Stimulated activated CD4-positive, alpha-beta T cell treated with anti-CD3 and anti-CD28 coated beads, Interleukin-12 subunit alpha, Interleukin-12 subunit beta, amount 100 ng/mL, for 48 hours (primary cell): ENCODE measurements at places on chromosomes 3 and 15.

GRCh38 chr15:58503139-58504027, 71.6 kb downstream of the LIPC start:
- no peak for DNase-seq

- DNase-seq, result no peak
Observed at GRCh38 chr3:46901591-46902187, 24.2 kb downstream of the PTH1R start.

DNA sequence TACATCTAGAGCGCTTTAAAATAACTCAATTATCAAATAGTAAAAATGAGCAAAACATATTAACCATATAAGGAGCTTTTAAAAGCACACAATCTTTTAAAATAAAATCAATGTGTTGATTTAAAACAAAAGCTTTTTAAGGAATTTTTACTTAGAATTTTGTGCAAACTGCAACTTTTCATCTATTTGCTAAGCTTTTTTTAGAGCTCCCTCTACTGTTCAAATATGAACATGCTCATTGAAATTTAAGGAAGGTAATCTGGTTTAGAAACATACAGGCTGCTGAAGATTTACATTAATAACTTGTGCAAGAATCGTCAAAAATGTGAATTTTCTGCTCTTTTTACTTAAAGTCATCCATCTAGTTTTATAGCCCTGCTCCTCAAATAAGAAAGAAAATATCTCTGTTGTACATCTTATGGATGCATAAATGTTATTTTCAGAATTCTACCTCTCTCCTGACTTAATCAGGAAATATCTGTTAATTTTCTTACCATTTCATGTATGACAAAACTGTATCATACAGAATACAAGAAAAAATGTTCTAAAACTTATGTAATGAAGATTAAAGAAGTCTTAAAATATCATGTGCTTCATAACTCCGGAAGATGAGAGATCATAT, 469.4 kb upstream of the ROBO2 start:
- no peak for DNase-seq

DNA sequence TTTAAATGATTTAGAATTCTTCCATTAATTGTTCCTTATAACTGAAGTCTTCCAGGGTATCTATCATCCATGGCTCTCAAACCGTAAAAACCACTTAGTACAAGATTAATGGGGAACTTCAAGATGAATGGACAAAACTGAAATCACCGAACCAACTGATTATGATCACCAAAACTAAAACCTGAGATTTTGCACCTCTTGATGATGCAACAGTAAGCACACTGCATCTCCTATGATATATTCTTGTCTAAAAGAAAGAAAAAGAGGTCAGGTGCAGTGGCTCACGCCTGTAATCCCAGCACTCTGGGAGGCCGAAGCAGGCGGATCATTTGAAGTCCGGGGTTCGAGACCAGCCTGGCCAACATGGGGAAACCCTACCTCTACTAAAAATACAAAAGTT, 3.6 kb upstream of the ISY1 start:
- DNase-seq, result no peak

DNA sequence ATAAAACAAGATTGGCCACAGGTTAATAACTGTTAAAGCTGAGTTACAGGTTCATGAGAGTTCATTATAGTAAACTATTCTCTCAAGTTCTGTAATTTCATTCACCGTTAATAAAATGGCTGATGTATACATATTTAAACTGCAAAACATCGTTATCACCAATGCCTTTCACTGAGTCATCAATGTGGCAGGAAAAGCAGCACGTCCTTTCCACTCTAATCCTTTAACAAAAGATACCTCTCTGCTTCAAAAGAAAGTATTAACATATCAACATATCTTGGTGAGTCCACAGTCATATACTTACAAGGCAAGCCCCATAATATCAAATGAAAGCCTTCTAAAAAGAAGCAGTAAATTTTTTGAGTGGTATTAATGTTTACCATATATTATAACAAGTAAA, 54.5 kb downstream of the UACA start:
- DNase-seq, result no peak

GRCh38 chr3:75938921-75939320, 153.6 kb upstream of the ZNF717 start:
- DNase-seq, result no peak

DNA sequence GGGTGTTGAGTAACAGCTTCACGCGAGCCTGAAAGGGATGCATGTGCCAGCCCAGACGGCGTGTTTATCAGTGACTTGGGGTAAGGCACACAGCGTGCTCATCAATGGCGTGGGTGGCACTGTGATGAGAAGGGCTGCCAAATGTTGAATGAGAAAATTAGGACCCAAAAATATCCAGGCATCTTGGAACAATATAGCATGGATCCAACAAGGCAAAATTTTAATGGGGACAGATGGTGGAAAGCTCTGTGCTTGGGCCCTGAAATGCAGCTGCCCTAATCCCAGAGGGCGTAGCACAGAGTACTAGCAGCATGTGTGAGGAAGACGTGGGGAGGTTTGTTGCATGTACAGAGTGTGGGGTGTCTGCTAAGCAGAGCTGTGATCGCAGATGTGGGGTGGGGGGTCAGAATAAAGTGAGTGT, 48.9 kb downstream of the SSUH2 start:
- DNase-seq, result no peak

GRCh38 chr3:154766765-154767503, 313.2 kb upstream of the MME start:
- DNase-seq, result no peak

DNA sequence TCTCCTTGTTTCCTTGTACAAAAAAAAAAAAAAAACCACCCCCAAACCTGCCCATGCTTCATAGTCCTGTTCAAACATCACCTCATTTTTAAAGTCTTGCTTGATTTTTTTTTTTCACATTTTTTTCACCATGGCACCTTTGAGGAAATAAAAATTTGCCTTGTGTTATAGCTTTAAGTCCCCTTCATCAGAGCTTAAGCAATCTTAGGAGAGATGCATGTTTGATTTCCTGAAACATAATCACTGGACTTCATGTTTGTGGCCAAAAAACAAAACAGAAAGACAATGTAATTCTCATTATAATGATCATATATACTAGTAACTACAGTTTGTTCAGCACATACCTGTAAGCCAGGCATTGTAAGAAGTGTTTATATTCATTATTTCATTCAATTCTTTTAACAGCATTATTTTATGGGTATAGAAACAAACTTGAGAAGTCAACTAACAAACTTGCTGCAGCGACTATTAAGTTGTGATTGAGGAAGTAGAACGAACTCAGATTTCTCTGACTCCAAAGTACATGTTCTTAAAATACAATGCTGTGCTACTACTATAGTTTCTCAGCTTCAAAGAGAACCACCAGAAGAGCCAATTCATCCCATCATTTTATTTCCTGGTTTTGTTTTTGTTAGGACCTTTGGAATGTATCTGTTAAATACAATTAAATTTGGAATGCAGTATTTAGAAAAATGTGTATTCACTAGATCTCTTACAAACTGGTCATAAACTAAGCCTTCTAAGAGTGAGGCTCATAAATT, 203.8 kb downstream of the TCF12 start:
- DNase-seq, result no peak

GRCh38 chr15:85743392-85744055, 51.2 kb downstream of the KLHL25 start:
- no peak for DNase-seq

- DNase-seq, result no peak
Observed at GRCh38 chr3:52181543-52181942, 16.4 kb upstream of the ALAS1 start.

DNA sequence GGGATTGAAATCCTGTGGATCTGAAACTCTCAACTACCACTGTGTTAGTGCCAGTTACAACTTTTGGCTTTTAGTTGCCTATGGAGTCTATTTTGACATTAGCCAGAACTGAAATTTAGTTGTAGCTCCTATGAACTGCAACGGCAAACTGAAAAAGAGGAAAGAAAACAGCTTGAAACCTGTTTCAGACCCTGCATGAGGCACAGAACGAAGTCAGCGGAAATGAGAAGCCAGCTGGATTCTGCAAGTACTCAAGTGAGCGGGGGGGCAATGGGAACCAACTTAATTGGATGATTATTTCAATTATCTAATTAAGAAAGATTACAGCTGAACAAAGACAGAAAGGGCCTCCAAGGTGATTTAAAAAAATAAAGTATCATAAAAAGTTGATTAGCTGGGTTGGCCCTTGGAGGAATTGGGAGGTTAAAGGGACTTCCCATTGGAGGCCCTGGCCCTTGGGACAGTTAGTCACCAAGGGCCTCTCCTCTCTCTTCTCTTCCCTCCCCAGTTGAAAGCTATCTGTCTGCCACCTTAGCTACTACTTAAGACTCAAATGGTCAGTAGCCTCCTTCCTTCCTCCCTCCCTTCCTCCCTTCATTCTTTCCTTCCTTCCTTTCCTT, 352.1 kb downstream of the SHQ1 start:
- no peak for DNase-seq

GRCh38 chr3:85979034-85979433, 1011.9 kb downstream of the VGLL3 start:
- no peak for DNase-seq

- no peak for DNase-seq
Observed at GRCh38 chr15:52251144-52251860, 44.3 kb downstream of the MYO5C start.

- no peak for DNase-seq
Observed at GRCh38 chr3:38383156-38383875, 36.7 kb downstream of the XYLB start.

GRCh38 chr3:4475804-4476203, 8.7 kb upstream of the SUMF1 start:
- no peak for DNase-seq

DNA sequence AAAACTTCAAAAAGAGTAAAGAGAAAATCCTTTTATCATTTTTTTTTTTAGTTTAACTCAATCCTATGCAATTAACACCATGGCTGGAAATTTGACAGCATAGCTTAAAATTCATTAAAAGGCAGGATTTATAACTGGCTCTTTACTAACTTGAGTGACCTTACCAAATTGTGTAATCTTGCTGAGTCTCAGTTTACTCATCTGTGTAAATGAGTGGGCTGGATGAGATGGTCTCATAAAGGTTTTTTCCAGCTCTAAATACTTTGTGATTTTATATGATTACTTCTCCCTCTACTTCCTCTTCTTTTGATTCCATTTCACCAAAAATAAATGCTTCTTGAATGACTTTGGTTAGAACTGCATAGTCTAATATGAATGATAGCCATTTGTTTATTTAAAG, 234.9 kb upstream of the SATB1 start:
- no peak for DNase-seq

DNA sequence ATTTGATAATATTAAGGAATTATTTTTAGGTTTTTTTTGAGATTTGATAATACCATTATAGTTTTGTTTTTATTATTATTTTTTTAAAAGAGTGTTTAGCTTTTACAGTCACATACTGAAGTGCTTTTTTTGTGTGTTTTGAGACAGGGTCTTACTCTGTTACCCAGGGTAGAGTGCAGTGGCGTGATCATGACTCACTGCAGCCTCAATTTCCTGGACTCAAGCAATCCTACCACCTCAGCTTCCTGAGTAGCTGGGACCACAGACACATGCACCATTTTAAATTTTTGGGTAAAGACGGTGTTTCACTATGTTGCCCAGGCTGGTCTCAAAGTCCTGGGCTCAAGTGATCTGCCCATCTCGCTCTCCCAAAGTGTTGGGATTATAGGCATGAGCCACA, 73.0 kb downstream of the SUMF1 start:
- no peak for DNase-seq

DNA sequence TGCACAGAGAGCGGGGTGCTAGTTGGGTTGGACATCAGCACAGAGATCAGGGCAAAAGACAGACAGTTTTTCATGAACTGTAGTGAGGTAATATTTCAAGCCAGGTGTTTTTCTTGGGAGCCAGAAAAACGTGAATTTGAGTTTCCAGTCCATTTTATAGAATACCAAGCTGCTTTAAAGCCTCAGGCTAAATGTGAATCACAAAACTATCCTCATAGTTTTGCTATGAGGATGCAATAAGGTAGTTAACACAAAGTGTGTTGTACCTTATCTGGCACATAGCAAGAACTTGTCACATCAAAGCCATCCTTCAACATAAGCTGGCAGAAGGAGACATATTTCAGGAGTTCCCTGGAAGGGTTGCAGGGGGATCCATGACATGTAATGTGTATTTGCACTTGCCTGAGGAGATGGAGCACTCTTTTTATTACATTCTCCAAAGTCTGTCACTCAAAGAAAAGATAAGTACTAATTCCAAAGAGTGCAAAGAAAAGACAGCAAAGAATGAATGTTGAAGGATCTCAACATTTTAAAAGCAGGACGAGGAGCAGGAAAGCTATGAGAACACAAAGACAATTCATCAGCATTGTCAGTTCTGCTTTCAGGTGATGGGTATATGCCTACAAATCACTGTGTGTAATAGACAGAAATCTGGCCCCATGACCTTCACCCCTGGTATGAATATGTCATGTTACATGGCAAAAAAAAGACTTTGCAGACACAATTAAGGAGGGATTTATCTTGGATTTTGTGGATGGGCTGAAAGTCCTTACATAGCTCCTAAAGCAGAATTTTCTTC, 1046.4 kb downstream of the NTRK3 start:
- no peak for DNase-seq

GRCh38 chr15:93488296-93488713, 399.3 kb upstream of the RGMA start:
- no peak for DNase-seq

DNA sequence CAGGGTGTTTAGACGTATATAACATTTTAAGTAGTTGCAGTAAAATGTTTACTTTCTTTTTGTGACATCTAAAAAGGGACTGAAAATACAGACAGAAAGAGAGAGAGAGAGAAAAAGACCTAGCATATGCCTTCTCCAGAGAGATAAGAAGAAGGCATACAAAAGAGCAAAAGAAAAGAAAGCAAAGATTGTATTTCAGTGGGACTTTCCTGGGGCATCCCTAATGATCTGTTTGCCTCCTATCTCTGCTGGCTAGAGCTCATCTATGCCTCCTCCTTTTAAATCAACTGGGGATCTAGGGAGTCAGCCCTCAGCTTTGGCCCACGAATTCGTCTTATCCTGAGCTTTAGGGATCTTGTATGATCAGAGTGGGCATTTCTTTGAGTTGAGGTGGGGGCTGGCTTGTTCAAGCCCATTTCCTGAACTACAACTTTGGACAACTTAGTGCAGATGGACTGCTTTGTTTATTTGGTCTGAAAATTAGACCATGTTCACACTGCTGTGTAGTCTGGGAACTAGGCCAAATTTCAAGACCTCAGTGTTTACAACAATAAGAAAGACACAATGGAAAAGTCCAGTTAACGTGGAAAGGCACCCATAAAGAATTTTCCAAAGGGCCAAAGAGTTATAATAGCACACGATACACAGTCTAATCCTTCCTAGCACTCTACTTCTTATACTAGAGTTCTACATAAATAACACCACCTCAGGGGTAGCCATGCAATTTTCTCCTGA, 61.0 kb downstream of the ATP8B4 start:
- DNase-seq, result no peak

DNA sequence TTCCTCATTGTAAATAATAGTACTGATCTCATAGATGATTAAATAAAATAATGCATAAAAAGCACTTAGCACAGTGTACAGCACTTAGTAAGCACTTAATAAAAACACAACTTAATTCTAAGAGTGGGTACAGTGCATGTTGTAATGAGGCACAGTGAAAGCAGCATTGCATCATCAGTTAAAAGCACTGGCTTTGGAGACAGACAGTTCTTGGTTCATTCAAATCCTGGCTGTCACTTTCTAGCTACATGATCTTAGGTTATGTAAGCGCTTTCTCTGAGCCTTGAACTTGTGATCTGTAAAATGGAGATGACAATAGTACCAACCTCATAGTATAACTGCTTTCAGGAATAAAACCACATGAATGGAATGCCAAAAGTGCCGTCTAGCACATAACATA, 151.5 kb downstream of the DPH6 start:
- DNase-seq, result no peak

- DNase-seq, result no peak
Observed at GRCh38 chr3:58604031-58604430, 26.8 kb upstream of the FAM107A start.

- DNase-seq, result no peak
Observed at GRCh38 chr3:60080648-60081047, 1030.8 kb upstream of the CFAP20DC start.
